ENCODE measurements at places on chromosomes 7 and 10.

GRCh38 chr7:101953248-101953819 is 135.9 kb downstream of the CUX1 start:
- peak; percentile 32 for DNase-seq

GRCh38 chr10:43176271-43176670 is 38.0 kb downstream of the CSGALNACT2 start:
- no peak for DNase-seq

- DNase-seq = no peak
Observed at GRCh38 chr7:121006711-121007315, 18.3 kb downstream of the CPED1 start.

GRCh38 chr7:45967591-45968157 is 46.6 kb upstream of the IGFBP3 start:
- DNase-seq = no peak

- no peak for DNase-seq
Observed at GRCh38 chr7:157519246-157519645, 182.4 kb downstream of the DNAJB6 start.

DNA sequence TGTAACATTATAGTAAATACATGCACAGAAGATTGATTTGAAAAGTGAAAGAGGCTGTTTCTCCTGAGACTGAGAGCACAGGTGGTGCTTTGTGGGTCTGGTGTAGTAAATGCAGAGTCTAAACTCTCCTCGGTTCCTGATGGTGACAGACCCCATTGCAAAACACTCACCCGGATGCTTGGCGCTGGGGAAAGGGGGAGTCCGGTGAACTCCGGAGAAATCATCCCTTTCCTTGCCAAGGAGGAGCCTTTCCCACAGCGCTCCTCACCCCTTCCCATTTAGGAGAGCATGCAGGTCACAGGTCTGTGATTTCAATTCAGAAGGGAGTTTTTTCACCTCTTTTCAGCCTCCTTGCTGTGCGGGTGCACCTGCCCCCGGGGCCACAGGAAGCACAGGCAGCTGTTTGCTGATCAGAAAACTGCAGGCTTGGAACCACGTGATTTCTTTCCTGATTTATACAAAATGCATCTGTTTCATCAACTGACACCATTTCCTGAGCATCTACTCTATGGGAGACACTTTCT is 75.6 kb upstream of the LYZL2 start:
- peak; percentile 20 for DNase-seq

DNA sequence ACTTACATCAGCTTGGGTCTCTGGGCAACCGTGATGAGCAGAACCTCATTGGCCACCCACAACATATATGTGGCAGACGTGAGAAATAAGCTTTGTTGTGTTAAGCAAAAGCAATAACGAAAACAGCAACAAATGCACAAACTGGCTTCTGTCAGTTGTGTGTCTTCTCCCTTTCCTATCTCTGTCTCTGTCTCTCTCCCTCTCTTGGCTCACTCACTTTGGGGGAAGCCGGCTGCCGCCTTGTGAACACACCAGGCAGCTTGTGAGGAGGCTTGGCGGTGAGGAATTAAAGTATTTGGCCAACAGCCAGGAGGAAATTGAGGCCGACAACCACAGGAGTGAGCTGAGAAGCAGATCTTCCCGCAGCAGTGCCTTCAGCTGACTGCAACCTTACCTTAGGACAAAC is 21.9 kb upstream of the CDCA7L start:
- peak; percentile 6 for DNase-seq

GRCh38 chr10:13496164-13496563 is 32.6 kb downstream of the BEND7 start:
- DNase-seq = no peak

- no peak for DNase-seq
Observed at GRCh38 chr7:83301416-83301815, 138.7 kb upstream of the PCLO start.

DNA sequence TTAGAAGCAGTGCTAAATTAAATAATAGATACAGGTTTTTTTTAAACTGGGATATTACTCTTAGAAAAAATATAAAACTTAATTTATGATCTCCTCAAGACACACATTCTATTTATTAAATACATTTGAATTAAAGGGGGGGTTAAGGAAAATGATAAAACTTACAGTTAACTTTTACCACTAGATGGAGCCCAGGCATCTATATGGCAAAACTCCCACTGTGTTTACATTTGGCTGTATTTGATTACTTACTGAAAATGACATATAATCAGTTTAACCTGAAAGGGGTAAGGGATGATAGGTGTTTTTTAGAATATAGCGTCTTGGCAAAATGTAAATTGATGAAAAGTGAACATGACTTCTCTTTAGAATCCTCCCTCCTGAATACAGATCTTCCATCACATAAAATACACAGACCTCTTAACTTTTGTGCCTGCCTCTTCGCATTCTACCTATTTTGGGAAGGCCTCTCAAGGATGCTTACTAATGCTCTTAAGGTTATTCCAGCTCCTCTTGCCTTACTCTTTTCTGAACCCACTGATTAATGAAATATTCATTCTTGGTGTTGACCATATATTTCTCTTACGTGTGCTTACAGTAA is 235.7 kb downstream of the AGMO start:
- DNase-seq = peak; percentile 2

DNA sequence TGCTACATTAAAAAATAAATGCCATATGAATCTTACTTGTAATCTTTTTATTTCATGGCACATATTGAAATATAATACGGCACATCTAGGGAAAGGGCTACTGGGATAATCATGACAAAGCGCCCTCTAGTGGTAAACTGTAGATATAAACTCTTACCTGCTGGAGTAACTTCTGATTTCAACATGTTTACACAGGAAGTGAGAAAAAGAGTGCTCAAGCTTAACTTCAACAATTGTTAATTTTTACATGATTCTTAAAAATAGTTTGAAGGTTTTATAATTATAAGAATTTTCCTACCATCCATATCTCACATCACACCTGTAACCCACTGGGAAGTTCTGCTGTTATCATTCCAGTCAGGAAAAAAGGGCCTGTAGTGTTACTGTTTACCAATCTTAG is 2.0 kb upstream of the HEPACAM2 start:
- DNase-seq = peak; percentile 36

DNA sequence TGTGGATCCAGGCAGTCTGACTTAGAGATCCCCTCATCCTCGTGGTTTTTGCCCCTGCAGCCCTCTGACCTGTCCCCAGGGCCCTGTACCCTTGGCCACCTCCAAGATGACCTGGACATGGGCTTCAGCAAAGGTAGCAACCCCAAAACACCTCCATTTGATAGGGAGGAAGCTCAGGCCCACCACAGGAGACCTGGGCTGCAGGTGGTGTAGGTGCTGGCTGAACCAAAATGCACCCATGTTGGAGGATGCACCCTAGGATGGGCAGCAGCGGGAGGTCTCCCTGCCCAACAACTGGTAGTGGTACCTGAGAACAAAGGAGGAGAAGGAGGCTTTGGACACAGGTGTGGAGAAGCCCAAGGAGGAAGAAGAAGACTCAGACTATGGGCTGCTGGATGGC is 188.7 kb downstream of the ZNF716 start:
- DNase-seq = no peak

GRCh38 chr7:85275204-85275603 is 88.3 kb upstream of the SEMA3D start:
- no peak for DNase-seq

GRCh38 chr10:3747984-3748383 is 37.0 kb downstream of the KLF6 start:
- DNase-seq = no peak

DNA sequence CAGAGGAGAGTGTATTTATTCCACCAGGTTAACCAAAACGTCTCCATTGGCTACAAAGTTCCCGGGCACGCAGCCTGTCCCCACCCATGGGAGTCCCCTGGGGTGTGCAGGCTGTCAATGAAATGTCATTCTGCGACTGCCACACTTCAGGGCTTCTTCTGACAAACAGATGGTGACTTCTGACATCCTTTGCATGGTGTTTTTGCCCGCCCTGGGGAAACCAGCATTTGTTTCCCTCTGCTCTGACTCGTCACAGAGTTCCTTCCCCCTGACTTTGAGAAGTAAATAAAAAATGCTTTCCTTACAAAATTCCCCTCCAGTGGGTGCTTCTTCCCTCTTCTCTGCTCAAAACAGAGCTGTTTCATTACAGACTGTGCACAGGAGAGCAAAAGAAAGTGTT is 38.2 kb downstream of the TNS3 start:
- DNase-seq = no peak

GRCh38 chr7:38123494-38123893 is 54.6 kb upstream of the STARD3NL start:
- DNase-seq = no peak

- DNase-seq = no peak
Observed at GRCh38 chr10:105699504-105699903, 1058.4 kb downstream of the SORCS3 start.

- no peak for DNase-seq
Observed at GRCh38 chr7:146876411-146876810, 759.8 kb downstream of the CNTNAP2 start.

DNA sequence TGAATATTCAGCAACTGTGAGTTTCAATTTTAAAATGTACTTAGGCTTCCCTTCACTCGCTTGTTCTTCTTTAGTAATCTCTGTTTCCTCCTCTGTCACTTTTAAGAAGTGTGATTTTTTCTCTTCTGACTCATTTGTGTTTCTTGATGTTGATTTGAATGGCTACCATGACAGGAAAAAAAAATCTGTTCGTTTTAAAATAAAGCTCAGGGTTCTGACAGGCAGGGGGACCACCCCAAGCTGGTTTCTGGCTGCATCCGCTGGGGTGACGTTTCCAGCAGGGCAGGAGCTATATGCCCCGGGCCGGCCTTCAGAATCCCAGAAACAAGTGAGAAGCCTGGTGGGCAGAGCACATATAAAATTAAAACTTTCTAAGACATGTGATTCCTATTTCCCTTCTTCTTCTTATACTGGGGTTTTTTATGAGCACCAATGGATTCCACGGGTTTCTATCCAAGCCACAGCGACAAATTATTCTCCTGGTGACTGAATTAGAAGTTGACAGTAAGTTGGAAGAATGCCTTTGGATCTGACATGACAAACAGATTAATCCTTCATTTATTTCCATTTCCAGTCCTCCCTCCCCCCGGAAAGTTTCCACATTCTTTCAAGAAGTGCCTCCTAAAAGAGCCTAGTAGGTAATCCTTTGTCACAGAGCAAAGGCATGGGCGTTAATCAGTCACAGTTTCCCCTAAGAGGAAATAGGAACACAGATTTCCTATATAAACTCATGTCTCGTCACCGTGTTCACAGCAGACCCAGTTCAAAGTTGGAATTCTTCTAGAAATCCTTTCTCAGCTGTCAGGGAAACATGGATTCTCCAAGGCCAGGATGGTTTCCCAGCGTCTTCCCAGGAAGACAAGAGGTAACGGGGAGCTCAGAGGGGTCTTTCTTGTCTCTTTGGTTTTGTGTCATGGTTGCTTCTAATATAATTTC is 79.9 kb downstream of the PTPRE start:
- no peak for DNase-seq

GRCh38 chr7:2943851-2944601 is 99.6 kb downstream of the CARD11 start:
- no peak for DNase-seq

GRCh38 chr7:69603937-69604494 is 5.7 kb downstream of the AUTS2 start:
- DNase-seq = peak; percentile 13

DNA sequence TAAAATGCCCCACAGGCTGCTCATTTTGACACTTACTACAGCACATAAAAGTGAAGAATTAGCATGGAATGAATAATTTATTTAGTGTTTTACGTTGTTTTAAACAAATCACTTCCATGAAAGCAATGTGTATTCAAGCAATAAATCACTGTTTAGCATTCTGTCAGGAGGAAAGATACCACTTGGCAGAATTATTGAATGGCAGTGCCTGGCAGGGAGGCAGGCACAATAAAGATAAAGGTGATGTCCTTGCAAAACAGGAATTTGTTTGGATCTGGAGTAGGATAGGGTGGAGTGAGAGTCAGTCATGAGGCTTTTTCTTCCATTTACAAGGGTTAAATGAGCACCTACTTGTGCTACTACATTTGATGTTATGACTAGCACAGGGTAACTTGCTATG is 190.8 kb downstream of the SORCS1 start:
- no peak for DNase-seq

GRCh38 chr10:58326967-58327381 is 7.8 kb upstream of the UBE2D1 start:
- no peak for DNase-seq

- DNase-seq = no peak
Observed at GRCh38 chr10:106271237-106271636, 893.3 kb downstream of the SORCS1 start.

GRCh38 chr7:30474893-30475292 is 3.7 kb downstream of the NOD1 start:
- DNase-seq = no peak

- no peak for DNase-seq
Observed at GRCh38 chr10:133264461-133264860, 12.2 kb downstream of the ADAM8 start.

GRCh38 chr10:6072215-6072934 is 10.2 kb upstream of the IL2RA start:
- no peak for DNase-seq

GRCh38 chr7:91537260-91538152 is 273.3 kb downstream of the FZD1 start:
- DNase-seq = no peak

DNA sequence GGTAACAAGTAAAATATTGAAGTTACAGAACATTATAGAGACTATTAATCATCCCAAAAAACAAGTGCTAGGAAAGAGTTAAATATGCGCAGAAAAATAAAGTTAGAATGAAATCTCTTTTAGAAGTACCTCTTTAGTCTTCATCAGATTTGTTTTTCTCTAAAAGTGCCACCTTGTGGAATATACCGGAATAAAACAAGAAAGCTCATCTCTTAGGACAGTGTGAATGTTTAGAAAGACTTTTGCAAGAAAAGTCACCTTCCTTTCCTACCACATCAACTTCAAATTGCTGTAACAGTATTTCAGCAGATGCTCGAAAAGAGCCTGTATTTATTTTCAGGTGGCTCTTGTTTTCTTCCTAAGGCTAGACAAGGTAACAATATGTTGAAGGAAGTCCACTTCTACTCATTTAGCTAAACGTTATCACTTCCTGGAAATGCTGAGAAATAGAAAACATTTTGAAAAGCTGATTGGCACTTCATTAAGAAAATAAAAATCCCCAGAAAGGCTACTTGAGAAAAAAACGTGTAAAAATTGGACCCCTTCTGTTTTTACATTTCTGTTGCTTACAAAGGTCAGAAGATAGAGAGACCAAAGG is 19.8 kb upstream of the FAM133B start:
- no peak for DNase-seq

DNA sequence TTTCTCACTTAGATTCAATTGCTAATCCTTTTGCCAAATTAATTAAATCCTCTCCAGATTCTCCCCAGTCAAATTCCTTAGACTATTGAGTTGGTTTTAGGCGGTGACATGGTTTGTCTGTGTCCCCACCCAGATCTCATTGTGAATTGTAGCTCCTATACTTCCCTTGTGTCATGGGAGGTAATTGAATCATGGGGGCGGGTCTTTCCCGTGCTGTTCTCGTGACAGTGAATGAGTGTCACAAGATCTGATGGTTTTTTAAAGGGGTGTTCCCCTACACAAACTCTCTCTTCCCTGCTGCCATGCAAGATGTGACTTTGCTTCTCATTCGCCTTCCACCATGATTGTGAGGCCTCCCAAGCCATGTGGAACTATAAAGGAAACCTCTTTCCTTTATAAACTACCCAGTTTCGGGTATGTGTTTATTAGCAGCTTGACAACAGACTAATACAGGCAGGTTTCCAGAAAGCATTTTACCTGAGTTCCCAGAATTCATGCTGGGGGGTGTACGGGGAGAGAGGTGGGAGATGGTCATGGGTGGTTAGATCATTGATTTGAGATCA is 44.7 kb upstream of the GARS1 start:
- DNase-seq = no peak

Data from DMS79 treated with DMSO at 0.1 percent for 48 hours (cell line).